ENCODE measurements at places on chromosomes 3 and 15. TPM values are rescaled to one million over a fixed set of nuclear protein-coding genes. Genes with fewer than 3 reads are reported as not detected.

The PAQR9 gene
- 13.7 TPM for total RNA-seq

The HIGD2B gene
- not detected for total RNA-seq

The FNDC3B gene
- 57.8 TPM for total RNA-seq

The UROC1 gene
- not detected for total RNA-seq

The ERICH6 gene
- not detected for total RNA-seq

The DUOX2 gene
- 0.08 TPM for total RNA-seq

The PLCL2 gene
- total RNA-seq: 72.9 TPM

The MEX3B gene
- 4.0 TPM for total RNA-seq

The DET1 gene
- total RNA-seq: 6.5 TPM

The IL17RE gene
- 0.78 TPM for total RNA-seq

The C3orf22 gene
- total RNA-seq: not detected

The MAP3K13 gene
- 8.0 TPM for total RNA-seq

The CCR8 gene
- not detected for total RNA-seq

The TGM5 gene
- not detected for total RNA-seq

The SMCO1 gene
- total RNA-seq: 78.6 TPM

The UBE2E1 gene
- 75.3 TPM for total RNA-seq

The POPDC2 gene
- 605 TPM for total RNA-seq

The CCDC13 gene
- 0.41 TPM for total RNA-seq

The CHST13 gene
- total RNA-seq: 0.60 TPM

The PLA2G4D gene
- not detected for total RNA-seq

The CYP11A1 gene
- 0.24 TPM for total RNA-seq

The CLDN16 gene
- total RNA-seq: not detected

The B3GALNT1 gene
- total RNA-seq: 51.8 TPM

The SCAANT1 gene
- not detected for total RNA-seq

Data from Right ventricle myocardium inferior (tissue), 1 donor.